ENCODE measurements at places on chromosomes 16 and 17.

- no peak for DNase-seq
Measured at GRCh38 chr17:42779936-42780850, at the start of gene WNK4. WNK4 (plus strand) TSS chr17:42780610; CDS start chr17:42780699, 89 bp downstream.

GRCh38 chr16:898216-898615 lies 72.6 kb downstream of the LMF1 start:
- DNase-seq: no peak

GRCh38 chr16:85718682-85719081 lies 29.9 kb upstream of the GINS2 start:
- no peak for DNase-seq

- DNase-seq: no peak
Measured at GRCh38 chr17:30848021-30848420, 16.3 kb downstream of the ATAD5 start.

DNA sequence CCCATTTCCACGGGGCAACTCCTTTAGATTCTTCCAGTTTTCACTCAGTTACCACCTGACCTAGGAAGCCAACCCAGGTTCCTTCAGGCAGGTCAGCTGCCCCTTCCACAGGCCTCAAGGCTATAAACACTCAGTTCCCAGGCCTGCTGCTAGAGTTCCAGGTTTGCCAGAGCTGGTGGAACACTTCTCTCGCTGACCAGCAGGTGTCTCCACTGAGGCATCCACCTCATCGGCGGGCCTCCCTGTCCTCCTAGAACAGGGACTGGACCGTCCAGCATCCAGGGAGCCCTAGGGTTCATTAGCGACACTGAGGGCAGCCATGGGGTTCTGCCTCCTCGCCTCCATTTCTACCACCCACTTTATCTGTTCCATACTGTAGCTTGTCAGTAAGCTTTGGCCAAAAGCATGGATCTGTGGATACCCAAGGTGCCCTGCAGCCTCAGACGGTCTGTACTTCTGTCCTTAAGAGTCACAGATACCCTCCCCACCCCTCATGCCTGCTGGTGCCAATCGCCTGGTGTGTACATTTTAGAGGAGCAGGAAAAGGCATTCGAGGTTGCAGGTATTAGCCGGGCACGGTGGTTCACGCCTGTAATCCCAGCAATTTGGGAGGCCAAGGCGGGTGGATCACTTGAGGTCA lies 29.0 kb downstream of the PIMREG start:
- DNase-seq: peak; percentile 67

- DNase-seq: no peak
Measured at GRCh38 chr17:72520665-72521303, 400.0 kb downstream of the SOX9 start.
